ENCODE measurements at places on chromosomes 4 and X.

GRCh38 chr4:76984788-76985211 lies 35.2 kb downstream of the SEPTIN11 start:
- DNase-seq: no peak

DNA sequence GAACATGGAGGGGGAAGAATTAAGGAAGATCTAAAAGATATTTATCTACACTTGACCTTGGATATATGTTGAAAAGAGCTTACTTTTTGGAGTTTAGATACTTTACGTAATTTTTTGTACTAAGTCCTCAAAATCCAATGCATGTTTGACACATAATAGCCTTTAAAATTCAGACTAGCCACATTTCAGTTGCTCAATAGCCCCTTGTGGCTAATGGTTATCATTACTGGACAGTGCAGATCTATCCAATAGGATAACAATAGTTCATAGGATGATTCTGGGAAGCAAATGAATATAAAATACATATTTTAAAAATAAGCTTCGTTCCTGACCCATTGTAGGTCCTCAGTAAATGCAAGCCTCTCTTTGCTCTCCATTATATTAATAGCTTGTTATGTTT lies 13.8 kb downstream of the AP1AR start:
- DNase-seq: no peak

DNA sequence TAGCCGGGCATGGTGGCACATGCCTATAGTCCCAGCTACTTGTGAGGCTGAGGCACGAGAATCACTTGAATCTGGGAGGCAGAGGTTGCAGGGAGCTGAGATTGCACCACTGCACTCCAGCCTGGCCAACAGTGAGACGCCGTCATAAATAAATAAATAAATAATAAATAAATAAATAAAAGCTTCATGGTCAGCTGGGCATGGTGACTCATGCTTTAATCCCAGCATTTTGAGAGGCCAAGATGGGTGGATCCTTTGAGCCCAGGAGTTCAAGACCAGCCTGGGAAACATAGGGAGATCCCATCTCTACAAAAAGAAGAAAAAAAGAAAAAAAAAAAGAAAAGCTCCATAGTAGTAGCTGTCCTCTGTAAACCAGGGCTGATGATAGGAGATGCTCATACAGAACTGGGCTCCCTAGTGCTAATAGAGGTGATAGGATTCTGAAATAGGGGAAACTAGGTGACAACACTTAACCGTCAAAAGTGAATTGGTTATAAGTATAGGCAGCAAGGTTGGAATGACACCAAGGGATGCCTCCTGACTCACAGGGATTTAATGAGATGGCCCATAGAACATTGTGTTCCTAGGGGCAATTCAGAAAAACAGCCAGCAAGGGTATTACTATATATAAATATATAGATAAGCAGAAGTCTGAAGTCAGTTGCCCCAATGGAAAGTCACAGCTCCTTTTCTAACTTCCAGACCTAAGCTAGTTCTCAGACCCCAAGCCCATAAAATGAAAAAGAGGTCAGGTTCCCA lies 41.8 kb upstream of the ARHGEF6 start:
- DNase-seq: no peak

- DNase-seq: no peak
These were observed 329.3 kb downstream of the GBA3 start for GRCh38 chr4:23022032-23022431.

DNA sequence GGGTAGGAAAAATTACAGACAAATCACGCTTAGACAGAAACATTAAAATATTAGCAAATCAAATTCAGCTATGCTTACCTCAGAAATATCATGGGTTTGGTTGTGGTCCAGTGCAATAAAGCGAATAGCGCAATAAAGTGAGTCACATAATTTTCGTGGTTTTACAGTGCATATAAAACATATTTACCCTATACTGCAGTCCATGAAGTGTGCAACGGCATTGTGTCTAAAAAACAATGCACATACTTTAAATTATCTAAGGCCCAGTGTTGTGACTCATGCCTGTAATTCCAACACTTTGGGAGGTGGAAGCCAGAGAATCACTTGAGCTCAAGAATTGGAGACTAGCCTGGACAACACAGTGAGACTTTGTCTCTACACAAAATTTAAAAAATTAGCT lies 195.7 kb upstream of the IL1RAPL1 start:
- DNase-seq: no peak

GRCh38 chr4:126916049-126916625 lies 716.6 kb upstream of the INTU start:
- no peak for DNase-seq

DNA sequence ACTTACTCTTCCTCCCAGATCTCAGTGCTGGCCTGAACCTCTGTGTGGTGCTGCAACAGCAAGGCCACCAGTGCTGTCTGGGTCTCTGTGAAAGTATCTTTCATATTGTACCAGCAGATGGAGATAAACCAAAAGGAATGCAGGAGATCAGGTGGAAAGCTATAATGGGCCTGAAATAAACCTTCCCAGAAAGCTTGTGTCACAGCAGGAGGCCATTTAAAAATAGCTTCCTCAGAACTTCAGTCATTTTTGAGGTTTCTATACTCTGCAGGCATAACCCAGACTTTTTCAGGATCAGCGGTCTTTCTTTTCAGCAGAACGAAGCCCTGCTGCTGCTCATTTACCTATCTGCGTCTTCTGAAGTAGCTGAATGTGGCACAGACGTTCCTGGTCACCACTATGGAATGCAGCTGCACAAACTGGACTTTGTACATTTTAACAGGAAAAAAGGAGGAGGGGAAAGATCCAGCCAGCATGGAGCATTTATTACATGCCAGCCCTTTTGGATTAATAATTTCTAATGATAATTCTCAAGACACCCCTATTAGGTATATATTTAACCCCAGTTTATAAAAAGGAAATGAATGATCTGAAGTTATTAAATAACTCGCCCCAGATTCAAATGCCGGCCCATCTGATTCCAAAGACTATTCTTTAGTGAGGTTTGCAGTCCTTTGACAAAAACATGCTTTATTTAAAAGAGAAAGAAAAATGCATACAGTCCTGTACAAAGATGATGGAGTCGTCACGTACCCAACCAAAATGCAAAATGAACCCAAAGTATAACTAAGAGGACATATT lies 119.7 kb downstream of the NFKB1 start:
- DNase-seq: peak; percentile 9

DNA sequence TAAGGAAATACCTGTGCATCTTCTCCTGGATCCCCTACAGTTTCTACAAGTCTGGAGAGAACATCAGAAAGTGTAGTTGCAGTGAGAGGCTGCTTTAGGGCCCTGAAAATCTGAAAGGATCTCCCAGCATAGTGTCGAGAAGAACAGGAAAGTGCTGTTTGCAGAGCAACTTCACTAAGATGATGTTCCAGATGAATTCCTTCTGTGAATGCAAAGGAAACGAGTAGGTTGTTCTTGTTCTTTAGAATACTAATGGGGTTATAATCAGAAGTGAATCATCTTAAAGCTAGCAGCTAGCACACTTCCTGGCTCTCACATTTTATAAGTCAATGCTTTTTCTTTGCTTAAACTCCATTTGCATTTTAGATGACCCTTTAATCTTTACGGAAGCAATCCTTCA lies 53.7 kb downstream of the ZAR1 start:
- DNase-seq: no peak

DNA sequence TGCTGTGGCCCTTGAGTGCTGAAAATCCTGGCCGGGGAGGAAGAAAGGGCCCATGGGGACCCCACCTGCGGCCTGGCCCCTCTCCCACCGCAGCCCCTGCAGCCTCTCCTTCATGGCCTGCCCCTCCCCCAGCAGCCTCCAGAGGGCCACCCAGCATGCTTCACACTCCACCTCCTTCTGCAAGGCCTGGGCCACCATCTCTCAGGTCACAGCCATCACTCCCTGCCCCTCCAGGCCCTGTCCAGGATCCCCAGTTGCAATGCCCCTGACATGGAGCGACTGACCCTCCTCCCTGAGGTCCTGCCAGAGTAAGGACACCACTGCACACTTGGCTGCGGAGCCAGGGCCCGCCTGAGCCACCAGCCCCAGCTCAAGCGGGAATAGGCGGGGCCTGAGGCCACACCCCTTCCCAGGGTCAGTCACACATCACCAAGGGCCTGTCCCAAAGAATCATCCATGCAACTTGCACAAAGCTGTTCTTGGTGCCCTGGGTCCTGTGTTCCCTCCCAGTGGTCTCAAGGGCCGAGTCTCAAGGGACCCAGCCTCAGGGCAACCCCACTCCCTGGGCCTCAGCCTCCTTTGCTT lies 32.9 kb downstream of the CCNQ start:
- no peak for DNase-seq

- no peak for DNase-seq
These were observed 2.0 kb upstream of the TMPRSS11D start for GRCh38 chr4:67885762-67886161.

DNA sequence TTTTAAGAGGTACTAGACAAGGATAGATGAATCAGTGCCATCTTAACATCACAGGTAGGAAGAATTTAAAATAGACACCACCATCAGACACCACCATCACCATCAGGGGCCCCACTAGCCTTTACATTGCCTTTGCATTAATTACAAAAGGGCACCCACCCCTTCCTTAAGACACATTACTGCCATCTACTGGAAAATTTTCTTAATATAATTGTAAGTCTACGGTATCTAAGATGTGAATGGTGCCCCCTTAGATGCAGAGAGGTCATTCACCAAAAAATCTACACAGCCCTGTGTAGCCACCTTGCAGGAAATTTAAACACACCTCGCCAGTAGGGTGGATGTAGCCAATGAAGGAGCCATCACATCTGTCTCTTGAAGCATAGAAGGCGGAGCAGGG lies 184.1 kb downstream of the MID1IP1 start:
- no peak for DNase-seq

DNA sequence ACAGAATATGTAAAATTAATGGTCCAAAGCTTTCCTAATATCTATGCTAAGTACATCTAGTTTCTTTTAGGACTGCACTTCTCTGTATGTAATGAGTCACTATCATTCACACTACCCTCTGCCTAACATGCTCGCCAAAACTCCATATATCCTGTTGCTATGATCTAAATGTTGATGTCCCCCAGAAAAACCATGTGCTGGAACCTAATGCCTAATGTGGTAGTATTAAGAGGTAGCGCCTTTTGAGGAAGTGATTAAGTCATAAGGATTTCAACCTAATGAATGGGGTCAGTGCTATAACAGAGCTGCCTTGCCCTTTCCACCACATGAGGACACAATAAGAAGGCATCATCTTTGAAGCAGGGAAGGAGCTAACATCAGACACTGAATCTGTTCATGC lies 34.9 kb upstream of the NFKB1 start:
- DNase-seq: no peak

GRCh38 chr4:107060388-107060787 lies 24.3 kb upstream of the DKK2 start:
- DNase-seq: no peak

- no peak for DNase-seq
These were observed 9.7 kb downstream of the EFNB1 start for GRCh38 chrX:68838571-68838910.

- DNase-seq: no peak
These were observed 40.2 kb downstream of the ABCB7 start for GRCh38 chrX:75115707-75116413.

DNA sequence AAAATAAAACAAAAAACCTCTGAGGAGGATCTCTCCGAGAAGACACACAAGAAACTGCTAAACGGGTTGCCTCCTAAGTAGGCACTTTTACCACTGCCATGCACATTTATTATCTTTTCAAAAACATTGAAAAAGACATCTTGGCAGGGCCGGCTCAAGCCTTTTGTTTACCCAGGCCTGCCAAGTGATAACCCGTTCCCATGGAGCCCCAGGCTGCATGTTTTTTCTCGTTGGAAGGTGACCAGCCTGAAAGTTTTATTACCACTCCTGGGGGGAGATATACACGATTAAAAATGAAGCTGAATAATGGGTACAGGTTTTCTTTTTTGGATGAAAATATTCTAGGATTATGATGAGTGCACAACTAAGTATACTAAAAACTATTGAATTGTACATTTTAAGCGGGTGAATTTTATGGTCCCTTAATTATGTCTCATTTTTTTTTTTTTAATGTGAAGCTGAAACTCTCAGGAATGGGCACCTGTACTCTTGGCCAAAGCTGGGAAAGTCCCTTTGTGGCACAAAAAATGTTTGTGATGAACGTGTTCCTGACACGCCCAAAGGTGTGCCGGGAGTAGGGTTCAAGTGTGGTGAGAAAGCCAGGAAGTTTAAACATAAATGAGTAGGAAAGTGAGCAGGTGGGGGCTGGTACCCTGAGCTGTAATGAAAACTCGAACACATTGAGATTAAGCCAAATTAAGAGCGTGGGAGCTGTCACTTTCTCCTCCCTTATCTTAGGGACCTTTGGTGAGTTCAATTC lies 1.5 kb upstream of the MAP7D2 start:
- DNase-seq: no peak

DNA sequence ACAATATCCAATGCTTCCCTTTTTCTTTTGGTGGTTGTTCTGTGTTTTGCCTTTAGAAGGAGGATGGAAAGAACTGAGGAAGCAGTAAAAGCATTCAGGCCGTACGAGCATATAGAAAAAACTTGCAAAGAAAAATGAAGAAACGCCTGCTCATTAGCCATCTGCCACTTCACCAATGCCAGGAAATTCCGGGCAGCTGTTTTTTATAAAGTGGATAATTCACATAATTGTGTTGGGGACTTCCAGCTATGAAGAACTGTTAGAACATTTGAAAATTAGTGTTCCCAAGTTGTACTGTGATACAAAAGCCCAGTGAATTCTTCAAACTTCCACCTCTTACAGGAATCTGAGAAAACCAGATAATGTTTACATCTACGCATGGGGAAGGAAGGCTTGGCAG lies 11.7 kb downstream of the RELL1 start:
- DNase-seq: no peak

DNA sequence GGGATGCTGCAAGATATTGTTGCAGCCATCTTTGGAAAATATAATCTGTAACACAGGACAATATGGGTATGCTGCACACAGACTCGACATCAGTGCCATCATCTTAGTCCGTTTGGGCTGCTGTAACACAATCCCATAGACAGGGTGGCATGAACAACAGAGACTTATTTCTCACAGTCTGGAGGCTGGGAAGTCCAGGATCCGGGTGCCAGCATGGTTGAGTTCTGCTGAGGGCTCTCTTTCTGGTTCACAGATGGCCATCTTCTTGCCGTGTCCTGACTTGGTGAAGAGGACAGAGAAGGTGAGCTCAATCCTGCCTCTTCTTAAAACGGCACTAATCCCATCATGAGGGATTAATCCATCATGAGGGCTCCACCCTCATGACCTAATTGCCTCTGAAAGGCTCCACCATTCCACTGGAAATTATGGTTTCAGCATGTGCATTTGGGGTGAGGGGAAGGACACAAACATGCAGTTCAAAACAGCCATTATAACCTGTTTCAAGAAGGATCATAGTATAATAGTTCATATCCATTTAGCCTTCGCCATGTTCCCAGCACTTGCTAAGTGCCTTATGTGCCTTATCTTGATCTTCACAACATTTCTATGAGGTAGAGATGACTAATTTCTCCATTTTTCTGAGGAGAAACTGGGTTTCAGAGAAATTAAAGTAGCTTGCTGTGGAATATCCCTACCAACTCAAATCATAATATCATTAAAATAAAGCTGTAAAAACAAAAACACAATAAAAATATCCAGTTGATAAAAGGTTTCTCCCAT lies 27.9 kb upstream of the SPP1 start:
- DNase-seq: no peak

GRCh38 chrX:134718105-134718965 lies 60.1 kb upstream of the PLAC1 start:
- no peak for DNase-seq

GRCh38 chr4:147059064-147059731 lies 113.5 kb upstream of the TTC29 start:
- no peak for DNase-seq

All from hypothalamus (tissue), 51 donors.